Testis (tissue), 5 donors: ENCODE measurements at places on chromosomes 12 and 14. TPM values are rescaled to one million over a fixed set of nuclear protein-coding genes. Genes with fewer than 3 reads are reported as not detected.

Gene TRIAP1
- total RNA-seq = 13.9 TPM

GRCh38 chr12:55862286-55862685, 19.6 kb upstream of the MMP19 start:
- H3K27ac ChIP-seq = no peak overlapping the region
- H3K27me3 ChIP-seq = no peaks in the 10 kb centered on the region
- H3K4me1 ChIP-seq = no peaks in the 10 kb centered on the region
- no peak for DNase-seq
- H3K4me3 ChIP-seq = no peak overlapping the region
- no peaks in the 10 kb centered on the region for H3K36me3 ChIP-seq

GRCh38 chr12:40078266-40078665, 27.6 kb downstream of the SLC2A13 start:
- no peak overlapping the region for H3K27ac ChIP-seq
- no peaks in the 10 kb centered on the region for H3K4me1 ChIP-seq
- no peak for DNase-seq
- no peaks in the 10 kb centered on the region for H3K27me3 ChIP-seq
- no peaks in the 10 kb centered on the region for H3K36me3 ChIP-seq
- H3K4me3 ChIP-seq = no peak overlapping the region

- DNase-seq = no peak
- H3K27me3 ChIP-seq = no peaks in the 10 kb centered on the region
- no peak overlapping the region for H3K27ac ChIP-seq
- H3K36me3 ChIP-seq = no peaks in the 10 kb centered on the region
- H3K4me3 ChIP-seq = no peak overlapping the region
- H3K4me1 ChIP-seq = peaks cover 3% of the 10 kb centered on the region
Observed at GRCh38 chr12:128083132-128083729, 183.7 kb upstream of the TMEM132C start.

GRCh38 chr12:131799828-131800593, 28.2 kb upstream of the MMP17 start:
- H3K27ac ChIP-seq = no peak overlapping the region
- H3K4me3 ChIP-seq = no peak overlapping the region
- H3K36me3 ChIP-seq = no peaks in the 10 kb centered on the region

DNA sequence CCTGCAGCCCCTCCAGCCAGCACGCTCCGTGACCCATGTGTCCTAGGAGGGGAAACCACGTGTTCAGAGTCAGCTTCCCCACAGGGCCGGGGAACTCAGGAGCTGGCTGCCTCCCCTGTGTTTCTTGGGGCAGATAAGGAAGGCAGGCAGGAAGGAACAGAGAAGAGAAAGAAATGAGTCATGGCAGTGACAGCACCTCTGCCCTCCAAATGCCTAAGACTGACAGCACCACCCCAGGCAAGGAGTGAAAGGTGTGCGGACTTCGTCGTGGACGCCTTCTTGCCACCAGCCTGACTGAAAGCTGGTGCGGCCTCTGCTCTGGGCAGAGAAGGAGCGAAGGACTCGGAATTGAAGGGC, 167.0 kb upstream of the FKBP4 start:
- H3K36me3 ChIP-seq = no peaks in the 10 kb centered on the region
- no peak overlapping the region for H3K27ac ChIP-seq
- no peak for DNase-seq
- H3K4me1 ChIP-seq = no peaks in the 10 kb centered on the region
- no peaks in the 10 kb centered on the region for H3K27me3 ChIP-seq

GRCh38 chr14:66507181-66507721, 696 bp upstream of the GPHN start:
- peak overlapping the region; percentile 84 for H3K27ac ChIP-seq
- H3K36me3 ChIP-seq = no peaks in the 10 kb centered on the region
- H3K27me3 ChIP-seq = no peaks in the 10 kb centered on the region
- peak overlapping the region; percentile 86 for H3K4me3 ChIP-seq
- peaks cover 10% of the 10 kb centered on the region for H3K4me1 ChIP-seq
- DNase-seq = no peak

GRCh38 chr14:60859525-60859924, 121.4 kb downstream of the TRMT5 start:
- no peak overlapping the region for H3K4me3 ChIP-seq
- no peak overlapping the region for H3K27ac ChIP-seq
- no peaks in the 10 kb centered on the region for H3K4me1 ChIP-seq
- DNase-seq = no peak

GRCh38 chr12:116590561-116590960, 31.4 kb downstream of the MAP1LC3B2 start:
- H3K4me3 ChIP-seq = no peak overlapping the region
- no peaks in the 10 kb centered on the region for H3K27me3 ChIP-seq
- peaks cover 25% of the 10 kb centered on the region for H3K4me1 ChIP-seq
- no peak for DNase-seq

- H3K27me3 ChIP-seq = no peaks in the 10 kb centered on the region
- DNase-seq = no peak
- no peak overlapping the region for H3K27ac ChIP-seq
- no peaks in the 10 kb centered on the region for H3K36me3 ChIP-seq
- H3K4me3 ChIP-seq = no peak overlapping the region
Observed at GRCh38 chr14:79834868-79835267, 376.4 kb downstream of the DIO2 start.

DNA sequence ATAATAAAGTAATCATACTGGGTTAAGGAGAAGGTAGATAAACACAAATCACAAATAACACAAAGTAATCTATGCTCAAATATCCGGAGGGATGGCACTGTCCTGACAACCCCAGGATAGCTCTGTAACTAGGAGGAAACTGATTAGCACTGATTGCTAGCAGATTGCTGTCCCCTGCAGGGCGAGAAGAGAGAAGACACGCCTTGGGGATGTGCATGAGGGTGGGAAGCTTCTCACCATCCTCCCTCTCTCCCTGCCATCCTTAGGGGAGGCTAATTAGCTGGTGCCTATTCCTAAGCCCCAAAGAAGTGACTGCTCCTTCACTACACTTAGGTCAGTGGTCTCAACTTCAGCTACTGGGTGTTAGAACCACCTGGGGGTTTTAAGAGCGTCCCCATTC, 27.0 kb upstream of the TMEM260 start:
- H3K4me1 ChIP-seq = no peaks in the 10 kb centered on the region
- no peaks in the 10 kb centered on the region for H3K36me3 ChIP-seq
- peak; percentile 15 for DNase-seq
- H3K27me3 ChIP-seq = no peaks in the 10 kb centered on the region
- no peak overlapping the region for H3K4me3 ChIP-seq
- no peak overlapping the region for H3K27ac ChIP-seq

- no peak for DNase-seq
- no peaks in the 10 kb centered on the region for H3K36me3 ChIP-seq
- H3K27me3 ChIP-seq = no peaks in the 10 kb centered on the region
Observed at GRCh38 chr12:48075832-48076231, 30.0 kb downstream of the SENP1 start.
